Epithelial cell of proximal tubule (primary cell): ENCODE measurements at places on chromosomes 4 and X. TPM values are rescaled to one million over a fixed set of nuclear protein-coding genes. Genes with fewer than 3 reads are reported as not detected.

The SFRP2 gene
- total RNA-seq, result not detected in 2 replicates

The XK gene
- 0.63 and 1.4 TPM in 2 replicates for total RNA-seq

The POU3F4 gene
- under 0.01 TPM in 1 of 2 replicates, not detected in the other for total RNA-seq

The TMPRSS11B gene
- not detected in 2 replicates for total RNA-seq

The C4orf51 gene
- not detected in 2 replicates for total RNA-seq

The EPGN gene
- 1.9 and 32.6 TPM in 2 replicates for total RNA-seq

The IL1RAPL1 gene
- not detected in 2 replicates for total RNA-seq

The UBE2K gene
- 26.1 and 32.7 TPM in 2 replicates for total RNA-seq

The RASL11B gene
- 2.6 and 3.6 TPM in 2 replicates for total RNA-seq

The HS6ST2 gene
- 9.2 and 10.5 TPM in 2 replicates for total RNA-seq

- no peak for DNase-seq
These were observed 9.7 kb downstream of the TAF9B start for GRCh38 chrX:78129714-78130113.

- DNase-seq, result no peak
These were observed 333.3 kb downstream of the PDGFC start for GRCh38 chr4:156638334-156638733.

GRCh38 chrX:3134316-3134945, 93.2 kb downstream of the ARSF start:
- DNase-seq, result no peak

DNA sequence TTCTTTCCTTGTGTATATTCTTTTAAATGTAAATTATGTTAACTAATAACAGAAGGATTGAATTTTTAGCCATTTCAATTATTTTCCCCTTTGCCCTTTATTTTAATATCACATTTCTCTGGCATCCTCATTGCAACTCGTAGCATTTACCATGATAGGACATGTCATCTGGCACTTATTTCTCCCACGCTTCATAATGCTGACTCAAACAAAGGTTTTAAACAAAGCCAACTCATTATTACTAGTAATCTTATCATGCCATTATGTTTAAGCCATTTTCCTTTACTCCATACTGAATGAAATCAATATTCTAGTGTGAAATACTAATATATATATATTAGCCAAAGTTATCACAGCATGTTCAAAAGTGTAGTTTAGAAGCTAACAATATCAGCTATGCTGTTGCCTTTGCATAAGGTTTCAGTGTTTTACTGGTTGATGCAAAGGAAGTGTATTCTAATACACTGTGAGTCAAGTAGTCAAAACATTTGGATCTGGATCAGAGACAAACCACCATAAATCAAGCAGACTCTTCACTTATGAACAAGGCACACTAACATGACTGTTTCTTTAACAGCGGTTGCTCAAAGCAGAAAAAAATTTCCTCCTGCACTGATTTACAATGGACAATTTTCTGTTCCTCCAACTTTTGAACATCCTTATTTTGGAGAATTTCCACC, 281.6 kb downstream of the SLC7A11 start:
- DNase-seq, result peak; percentile 16

DNA sequence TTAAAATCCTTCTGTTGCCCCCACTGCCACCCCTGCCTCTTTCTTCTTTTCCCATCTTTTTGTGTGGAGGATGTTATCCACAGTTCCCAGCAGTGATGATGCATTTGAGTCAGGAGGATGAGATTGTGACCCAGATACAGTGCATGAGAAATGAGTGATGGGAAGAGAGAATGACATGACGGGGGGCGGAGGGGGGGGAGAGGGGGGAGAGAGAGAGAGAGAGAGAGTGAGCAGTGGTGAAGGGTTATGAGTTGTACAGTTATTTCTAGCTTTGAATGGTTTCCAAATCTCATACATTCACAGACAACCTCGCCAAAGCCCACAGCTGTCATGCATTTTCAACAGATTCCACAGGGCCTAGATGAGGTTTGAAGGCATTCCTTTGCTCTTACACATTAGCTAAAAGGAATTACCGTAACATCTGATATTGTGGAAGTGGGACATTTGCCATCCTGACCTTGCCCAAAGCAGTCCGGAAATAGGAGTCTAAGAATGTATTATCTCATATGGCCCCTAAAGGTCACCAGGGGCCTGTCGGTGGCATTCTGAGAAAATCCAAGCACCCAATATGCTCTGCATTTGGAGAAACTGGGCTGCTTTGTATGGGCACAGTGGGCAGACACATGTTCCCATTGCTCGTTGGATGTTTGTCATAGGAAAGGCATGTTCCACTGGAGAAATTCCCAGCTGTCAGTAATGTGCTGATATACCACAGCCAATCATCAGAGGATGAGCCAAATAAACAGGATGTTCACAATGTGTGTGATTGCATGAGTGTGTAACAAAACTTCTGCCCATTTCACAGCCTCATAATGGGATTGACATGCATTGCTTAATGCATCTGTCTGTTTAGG, 435.8 kb downstream of the SPRY1 start:
- DNase-seq, result peak; percentile 95

DNA sequence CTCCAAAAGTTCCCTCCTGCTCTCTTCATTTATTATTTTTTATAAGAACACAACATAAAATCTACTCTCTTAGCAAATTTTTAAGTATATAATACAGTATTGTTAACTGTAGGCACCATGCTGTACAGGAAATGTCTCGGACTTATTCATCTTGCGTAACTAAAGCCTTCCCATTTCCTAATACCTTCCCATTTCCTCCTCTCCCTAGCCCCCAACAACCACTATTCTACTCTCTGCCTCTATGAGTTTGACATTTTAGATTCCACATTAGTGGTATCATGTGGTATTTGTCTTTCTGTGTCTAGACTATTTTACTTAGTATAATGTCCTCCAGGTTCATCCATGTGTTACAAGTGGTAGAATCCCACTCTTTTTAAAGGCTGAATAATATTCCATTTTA, 15.8 kb upstream of the SYTL4 start:
- no peak for DNase-seq

DNA sequence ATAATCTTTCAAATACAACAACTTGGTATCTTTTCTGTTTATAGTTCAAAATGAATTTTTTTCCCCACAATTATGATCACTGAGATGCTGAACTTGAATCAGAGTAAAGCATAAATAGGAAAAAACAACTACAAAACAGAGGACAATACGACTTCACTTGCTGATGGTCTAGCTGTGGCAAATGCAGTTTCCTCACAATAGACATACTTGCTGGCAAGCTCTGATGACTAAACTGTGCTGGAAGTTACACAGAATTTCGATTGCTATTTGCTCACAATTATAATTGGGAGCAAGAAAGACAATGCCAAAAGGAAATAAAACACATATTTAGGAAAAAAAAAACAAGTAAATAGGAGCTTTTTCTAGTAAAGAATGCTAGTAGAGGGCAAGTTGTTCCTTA, 14.7 kb downstream of the VEGFC start:
- no peak for DNase-seq

DNA sequence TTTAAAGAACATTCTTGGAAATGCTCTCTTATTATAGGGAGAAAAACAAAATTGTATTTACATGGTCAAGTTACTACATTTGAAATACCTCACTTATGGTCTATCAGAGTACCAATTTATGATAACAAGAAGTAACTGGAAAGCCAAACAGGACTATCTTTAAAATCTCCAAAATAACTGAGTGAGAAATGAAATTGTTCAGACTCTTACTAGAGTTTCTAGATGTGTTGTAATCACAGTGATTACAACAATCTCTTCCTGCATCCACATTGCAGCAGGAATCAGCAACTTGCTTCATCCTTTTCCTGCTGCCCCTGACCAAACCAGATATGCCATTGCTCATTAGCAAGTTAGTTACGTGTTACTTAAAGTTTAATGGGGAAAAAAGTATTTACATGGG, 245.2 kb upstream of the SMIM31 start:
- DNase-seq, result no peak

- no peak for DNase-seq
These were observed 2.9 kb upstream of the HAND2 start for GRCh38 chr4:173532725-173533511.

- DNase-seq, result peak; percentile 56
These were observed 2.6 kb upstream of the ZNF674 start for GRCh38 chrX:46547857-46548256.

DNA sequence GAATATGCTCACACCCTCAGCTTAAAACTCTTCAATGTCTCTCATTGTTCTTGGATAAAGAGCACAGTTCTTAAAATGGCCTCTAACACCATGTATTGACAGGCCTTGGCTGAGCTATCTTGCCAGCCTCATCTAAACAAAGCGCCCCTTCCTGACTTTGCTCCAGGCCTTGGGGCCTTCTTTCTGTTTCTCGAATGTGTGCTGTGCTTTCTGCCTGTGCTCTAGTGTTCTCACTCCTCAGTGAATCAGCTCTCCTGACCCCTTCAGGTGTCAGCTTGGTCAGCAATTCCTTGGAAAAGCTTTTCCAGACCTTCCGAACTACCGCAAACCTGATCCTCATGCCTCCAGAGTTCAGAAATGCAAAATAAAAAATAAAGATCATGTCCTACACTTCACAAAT, 346.3 kb upstream of the FSTL5 start:
- no peak for DNase-seq

GRCh38 chr4:10013722-10014121, 7.6 kb downstream of the SLC2A9 start:
- no peak for DNase-seq

- DNase-seq, result no peak
These were observed 959.2 kb downstream of the FAM133A start for GRCh38 chrX:94633237-94633636.

DNA sequence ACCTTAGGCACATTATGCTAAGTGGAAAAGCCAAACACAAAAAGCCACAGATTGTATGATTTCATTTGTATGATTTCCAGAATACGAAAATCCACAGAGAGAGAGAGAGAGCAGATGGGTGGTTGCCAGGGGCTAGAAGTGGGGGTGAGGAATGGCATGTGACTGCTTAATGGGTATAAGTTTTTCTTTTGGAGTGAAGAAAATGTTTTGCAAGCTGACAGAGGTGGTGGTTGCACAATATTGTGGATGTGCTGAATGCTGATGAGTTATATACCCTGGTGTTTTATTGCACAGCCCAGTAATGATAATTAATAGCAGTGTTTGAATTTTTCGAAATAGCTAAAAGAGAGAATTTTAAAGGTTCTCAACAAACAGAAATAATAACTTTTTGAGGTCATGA, 386.1 kb upstream of the HS3ST1 start:
- no peak for DNase-seq

DNA sequence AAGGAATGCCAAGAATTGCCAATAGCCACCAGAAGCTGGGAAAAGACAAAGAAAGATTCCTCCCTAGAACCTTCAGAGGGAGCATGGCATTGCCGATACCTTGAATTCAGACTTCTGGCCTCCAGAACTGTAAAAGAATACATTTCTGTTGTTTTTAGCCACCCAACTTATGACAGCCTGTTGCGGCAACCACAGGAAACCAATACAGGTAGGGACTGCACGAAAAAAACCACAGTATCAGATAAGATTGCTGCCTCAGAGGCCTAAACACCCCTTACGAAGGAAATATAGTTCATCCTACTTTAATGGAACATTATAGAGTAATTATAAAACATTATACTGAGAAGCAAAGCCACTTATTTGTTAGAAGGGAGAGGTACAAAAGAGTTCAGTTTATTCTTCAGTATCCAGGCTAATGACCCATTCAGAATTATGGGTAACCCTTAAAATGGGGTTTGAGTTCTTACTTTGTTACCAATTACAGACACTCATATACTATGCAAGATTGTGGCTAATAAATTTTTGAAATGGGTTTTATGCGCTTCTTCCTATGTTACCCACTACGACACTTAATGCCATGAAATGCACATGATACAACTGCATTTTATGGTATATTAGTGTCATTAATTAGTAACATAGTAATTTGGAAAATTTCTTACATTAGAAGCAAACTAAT, 37.4 kb upstream of the SMIM10L2A start:
- no peak for DNase-seq

GRCh38 chr4:48484494-48485168, 1.5 kb downstream of the SLC10A4 start:
- DNase-seq, result no peak

GRCh38 chrX:128021566-128021965, 30.6 kb downstream of the ACTRT1 start:
- DNase-seq, result no peak

- no peak for DNase-seq
These were observed 10.9 kb upstream of the TMPRSS11D start for GRCh38 chr4:67894659-67895058.

- no peak for DNase-seq
These were observed 4.4 kb upstream of the GIMD1 start for GRCh38 chr4:106373026-106373425.

DNA sequence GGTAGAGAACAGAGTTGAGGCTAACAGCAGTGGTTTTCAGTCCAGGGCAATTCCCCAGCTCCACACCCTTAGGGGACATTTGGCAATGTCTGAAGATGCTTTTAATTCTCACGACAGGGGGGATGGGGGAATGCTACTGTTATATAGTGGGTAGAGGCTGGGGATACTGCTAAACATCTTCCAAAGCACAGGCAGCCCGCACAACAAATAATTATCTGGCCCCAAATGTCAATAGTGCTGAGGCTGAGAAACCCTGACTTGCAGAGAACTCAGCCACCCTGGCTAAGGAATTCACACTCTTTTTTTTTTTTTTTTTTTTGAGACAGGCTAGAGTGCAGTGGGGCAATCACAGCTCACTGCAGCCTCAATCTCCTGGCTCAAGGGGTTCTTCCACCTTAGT, 60.6 kb downstream of the POLR2B start:
- no peak for DNase-seq

GRCh38 chr4:90130076-90130475, 2.9 kb downstream of the CCSER1 start:
- DNase-seq, result no peak

DNA sequence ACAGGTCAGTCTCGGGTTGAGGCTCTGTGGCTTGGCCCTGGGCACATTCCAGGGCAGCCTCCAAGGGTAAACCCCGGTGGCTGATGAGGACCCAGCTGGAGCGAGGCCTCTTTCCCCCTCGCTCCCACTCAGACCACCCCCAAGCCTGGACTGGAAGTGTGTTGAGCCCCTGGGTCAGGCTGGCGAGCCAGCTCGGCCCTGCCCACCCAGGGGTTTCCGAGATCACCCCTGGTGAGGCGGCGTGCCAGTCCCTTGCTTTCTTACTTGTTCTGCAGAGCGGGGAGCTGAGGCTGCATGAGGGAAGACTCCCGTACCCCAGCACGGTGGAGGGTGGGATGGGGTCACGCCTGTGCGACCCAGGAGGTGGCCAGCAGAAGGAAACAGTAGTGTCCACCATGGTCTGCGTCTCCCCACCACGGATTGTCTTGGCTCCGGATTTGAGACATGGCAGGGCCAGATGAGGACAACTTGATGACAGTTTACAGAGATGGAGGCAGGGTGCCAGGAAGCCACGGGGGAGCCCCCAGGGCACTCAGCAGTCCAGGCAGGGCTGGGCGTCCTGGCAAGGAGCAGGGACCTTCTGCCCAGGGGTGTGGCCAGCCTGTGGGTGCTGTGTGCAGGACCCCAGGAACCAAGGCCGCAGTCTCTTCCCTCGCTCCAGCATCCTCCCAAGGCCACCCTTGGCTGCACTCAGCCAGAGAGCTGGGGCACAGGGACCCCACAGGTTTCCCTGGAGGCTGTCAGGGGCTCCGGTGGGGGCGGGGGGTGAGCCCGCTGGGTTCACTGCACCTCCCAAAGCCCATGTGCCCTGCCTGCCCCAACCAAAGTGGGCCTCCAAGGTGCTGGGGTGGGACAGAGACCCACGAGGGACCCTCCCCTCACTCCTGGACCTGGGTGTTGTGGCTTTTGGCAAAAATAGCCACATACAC, 6.6 kb upstream of the FGFRL1 start:
- no peak for DNase-seq

- no peak for DNase-seq
These were observed 150.6 kb upstream of the MBNL3 start for GRCh38 chrX:132639446-132639845.

- no peak for DNase-seq
These were observed 13.3 kb upstream of the PITX2 start for GRCh38 chr4:110636171-110636679.

GRCh38 chrX:144586756-144587155, 660.5 kb upstream of the SPANXN1 start:
- peak; percentile 22 for DNase-seq
